ENCODE measurements at places on chromosomes 12 and 14.

DNA sequence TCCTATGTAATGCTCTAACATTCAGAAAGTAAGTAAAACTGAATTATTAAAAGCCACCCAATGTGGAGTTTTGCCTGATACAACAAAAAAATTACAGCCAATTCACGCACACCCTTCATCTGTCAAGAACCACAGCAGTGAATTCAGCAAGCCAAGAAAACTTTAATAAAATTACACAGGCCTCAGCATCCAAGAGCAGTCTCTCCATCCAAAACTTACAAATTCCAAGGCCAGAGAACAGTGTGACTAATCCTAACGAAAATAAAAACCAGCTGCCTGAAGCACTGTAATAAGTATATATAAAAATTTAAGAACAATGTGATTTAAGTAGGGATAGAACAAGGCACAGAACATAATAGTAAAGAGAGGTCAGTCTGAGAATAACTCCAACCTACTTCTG is 54.2 kb downstream of the SIX6 start:
- DNase-seq, result no peak

GRCh38 chr14:54665946-54666345 is 99.0 kb downstream of the SAMD4A start:
- DNase-seq, result no peak

- no peak for DNase-seq
Measured at GRCh38 chr14:28867571-28867970, 101.0 kb downstream of the FOXG1 start.

DNA sequence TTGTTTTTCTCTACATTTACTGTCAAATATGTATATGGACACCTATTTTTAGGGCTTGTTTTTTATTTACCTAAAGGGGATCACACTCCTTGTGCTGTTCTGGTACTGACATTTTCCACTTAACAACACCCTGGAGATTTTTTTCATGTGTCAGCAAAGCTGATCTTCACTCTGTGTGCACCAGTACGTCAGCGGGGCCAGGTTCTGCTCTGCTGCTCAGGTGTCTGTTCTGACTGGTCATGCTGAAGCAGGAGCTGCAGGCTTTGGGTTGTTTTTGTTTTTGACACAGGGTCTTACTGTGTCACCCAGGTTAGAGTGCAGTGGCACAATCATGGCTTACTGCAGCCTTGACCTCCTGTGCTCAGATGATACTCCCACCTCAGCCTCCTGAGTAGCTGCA is 81.9 kb upstream of the CCND2 start:
- DNase-seq, result no peak

GRCh38 chr14:22887260-22887989 is 4.4 kb downstream of the REM2 start:
- DNase-seq, result peak; percentile 68

- no peak for DNase-seq
Measured at GRCh38 chr12:103765322-103765721, 75.7 kb downstream of the NT5DC3 start.

- DNase-seq, result no peak
Measured at GRCh38 chr12:66662179-66662578, 16.7 kb downstream of the GRIP1 start.

- no peak for DNase-seq
Measured at GRCh38 chr14:99460793-99461192, 19.9 kb downstream of the SETD3 start.

DNA sequence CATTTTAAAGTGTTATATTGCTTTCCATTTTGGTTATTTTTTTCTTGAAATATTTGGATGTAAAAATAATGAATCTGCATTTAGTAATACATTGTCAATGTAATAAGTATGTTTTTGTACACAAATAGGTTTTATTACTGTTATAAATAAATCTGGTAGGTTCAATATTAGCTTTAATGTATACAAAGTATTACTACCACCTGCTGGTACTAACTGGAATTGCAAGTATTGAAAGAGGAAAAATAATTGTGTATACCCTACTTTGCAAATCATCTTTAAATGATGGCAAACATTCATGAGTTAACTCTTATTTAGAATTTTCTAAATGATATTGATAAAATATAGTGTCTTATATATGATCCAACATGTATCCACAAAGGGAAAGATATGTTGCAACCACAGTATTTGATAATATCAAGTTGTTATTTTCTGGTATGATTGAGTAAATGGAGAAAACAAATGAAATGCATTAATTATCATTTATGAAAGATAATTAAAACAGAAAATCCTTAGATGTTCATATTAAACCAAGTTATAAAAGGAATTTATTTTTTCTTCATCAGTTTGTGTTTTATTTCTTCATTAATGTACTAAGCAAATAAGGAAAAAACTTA is 3.2 kb downstream of the OR4K2 start:
- DNase-seq, result no peak

DNA sequence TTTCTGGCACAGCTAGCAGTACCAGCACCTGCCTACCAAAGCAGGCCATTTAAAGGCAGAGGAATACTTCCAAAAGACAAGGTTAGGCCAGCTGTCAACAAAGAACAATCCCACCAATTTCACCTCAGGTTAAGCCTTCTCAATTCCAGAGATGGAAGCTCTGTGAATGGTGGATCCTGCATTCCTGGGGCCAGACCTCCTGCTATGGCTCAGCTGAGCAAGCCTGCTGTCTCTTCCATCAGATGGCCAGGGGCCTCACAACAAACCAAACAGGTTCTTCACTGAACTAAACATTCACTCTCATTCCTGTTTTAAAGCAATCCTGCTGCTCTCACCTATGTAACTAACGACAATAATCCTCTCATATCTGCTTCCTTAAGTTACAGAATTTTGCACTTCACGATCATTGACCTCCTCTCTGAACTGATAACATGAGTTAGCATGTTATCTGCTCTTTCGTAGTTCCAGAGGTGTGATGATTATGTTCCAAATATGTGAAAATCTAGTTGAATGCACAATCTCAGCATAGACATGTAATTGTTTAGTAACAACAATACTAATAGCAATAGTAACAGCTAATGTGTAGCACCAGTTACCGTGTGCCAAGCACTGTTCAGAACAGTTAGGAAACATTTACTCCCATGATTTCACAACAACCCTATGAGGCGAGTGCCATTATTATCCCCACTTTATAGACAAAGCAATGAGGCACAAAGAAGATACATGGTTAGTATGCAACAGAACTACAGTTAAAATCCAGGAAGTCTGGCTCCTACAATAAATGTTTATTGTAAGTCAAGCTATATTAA is 73.2 kb downstream of the SLC2A13 start:
- DNase-seq, result no peak

GRCh38 chr14:101064121-101064661 is 160.7 kb upstream of the RTL1 start:
- DNase-seq, result peak; percentile 20

GRCh38 chr14:34234258-34234657 is 227.8 kb downstream of the SPTSSA start:
- no peak for DNase-seq

DNA sequence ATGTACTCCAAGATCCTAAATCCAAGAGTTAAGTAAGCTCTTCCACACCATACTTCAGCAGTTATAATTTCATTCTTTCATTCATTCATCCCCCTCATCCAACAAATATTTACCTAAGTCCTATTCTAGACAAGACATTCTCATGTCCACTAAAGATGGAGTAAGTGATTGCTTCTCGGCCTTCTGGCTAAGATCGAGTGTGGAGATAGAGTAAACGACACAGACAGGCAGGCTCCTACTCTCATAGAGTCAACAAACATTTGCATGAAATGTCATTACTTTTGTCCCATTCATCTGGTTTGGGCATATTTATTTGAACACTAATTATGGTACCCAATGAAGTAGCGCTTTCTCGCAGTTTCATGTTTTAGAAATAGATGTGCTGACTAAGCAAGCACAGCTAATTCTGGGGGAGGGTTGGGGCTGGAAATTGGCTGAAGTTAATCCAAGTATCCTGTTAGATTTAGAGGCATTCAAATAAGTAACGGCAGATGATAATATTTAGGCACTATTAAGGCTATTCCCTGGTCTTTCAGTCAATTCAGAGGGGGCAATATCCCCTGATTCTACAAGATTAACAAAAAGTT is 176.5 kb downstream of the CEP128 start:
- DNase-seq, result no peak

DNA sequence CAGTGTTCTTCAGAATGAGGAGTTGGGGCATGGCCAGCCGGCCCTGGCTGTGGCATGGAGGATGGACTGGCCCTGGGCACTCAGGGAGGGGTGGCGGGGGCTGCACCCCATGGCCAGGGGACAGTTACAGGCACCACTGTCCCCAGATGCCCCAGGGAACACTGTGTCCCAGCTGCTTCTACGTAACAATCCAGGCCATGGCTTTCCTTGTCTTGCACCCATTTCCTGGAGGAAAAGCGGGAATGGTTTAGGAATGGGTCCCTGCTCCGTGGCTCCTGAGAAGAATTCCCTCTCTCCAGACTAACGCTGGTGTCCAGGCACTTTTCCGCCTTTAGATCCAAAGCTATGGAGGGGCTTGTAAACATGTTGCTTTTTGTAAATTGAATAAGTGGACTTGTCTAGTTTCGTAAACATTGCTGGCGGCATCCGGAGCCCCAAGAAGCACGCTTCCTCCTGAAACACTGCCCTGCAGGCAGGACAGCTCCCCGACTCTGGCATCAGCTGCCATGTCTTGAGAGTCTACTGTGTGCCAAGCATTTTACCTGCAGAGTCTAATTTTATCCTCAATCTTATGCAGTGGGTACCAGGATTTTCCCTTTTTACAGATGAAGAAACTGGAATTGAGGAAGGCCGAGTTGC is 238.3 kb downstream of the SLC41A2 start:
- no peak for DNase-seq

GRCh38 chr14:94143239-94143638 is 13.8 kb upstream of the IFI27L2 start:
- DNase-seq, result no peak

- no peak for DNase-seq
Measured at GRCh38 chr14:28876572-28876945, 110.0 kb downstream of the FOXG1 start.

DNA sequence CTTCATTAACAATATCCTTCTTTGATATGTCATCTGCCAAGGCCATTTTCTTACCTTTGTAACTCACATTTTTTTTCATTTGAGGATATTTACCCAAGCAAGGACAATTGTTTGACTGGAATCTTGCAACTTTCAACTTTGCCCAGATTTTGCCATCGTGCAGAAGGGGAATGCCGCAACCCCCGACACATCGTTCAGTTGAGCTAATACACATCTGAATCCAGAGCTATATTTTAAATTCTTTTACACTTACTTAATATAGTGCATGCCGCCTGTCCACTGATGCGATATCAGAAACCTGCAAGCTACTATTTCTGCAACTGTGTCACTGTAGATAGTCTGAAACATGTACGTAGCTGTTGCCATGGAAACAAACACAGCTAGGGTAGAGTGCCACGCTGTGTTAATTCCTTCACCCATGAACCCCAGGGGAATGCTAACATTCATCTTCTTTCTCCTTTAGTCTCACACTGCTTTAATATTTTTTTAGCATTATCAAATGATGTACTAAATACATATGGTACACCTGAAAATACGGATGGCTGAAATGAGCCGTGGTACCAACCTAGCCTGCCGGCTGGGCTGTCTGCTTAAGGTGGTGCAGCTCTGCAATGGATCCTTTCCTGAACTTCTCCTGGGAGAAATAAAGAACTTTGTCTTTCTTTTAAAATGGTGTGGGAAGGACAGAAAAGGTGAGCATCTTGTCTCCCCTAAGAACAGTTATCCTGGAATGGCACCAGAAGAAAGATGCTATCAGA is 77.0 kb upstream of the FOXN3 start:
- no peak for DNase-seq

- peak; percentile 87 for DNase-seq
Measured at GRCh38 chr14:58152014-58152857, at the start of gene ARMH4. ARMH4 (minus strand) TSS chr14:58152213; CDS start chr14:58139358, 12,855 bp downstream.

DNA sequence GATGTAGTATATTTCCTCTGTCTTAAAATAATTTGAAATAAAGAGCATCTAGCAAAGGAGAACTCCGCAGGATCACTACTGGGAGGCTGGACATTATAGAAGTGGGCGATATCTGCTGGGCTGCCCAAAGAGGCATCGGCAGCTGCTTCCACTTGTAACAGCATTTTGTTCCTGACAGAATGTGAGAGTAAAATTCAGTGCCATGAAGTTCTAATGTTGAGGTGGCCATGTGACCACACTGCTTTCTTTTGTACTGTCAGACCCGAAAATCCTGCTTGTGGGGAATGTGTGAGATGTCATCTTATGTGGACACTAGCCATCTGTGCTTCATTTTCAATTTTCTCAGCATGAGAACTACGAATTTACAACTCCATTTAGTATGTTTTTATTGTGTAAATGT is 151.9 kb downstream of the ACSS3 start:
- no peak for DNase-seq

DNA sequence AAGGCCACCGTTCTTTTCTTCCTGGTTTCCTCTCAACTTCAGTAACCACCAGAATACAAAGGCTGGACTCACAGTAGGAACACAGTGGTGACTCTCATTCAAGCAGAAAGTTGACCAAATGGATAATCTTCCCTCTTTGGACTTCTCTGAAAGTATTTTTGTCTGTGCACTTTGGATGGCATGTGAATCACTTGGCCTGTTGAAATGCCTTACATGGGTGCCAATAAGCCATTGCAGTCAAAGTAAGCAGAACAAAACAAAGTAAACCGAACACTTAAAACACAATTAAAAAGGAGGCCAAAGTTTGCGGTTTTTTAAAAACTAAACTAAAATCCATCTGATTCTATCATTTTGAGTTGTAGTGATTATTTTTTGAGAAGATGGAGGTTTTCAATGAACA is 370.1 kb upstream of the DDHD1 start:
- DNase-seq, result no peak

GRCh38 chr12:10027311-10027710 is 3.2 kb upstream of the CLEC9A start:
- DNase-seq, result no peak

DNA sequence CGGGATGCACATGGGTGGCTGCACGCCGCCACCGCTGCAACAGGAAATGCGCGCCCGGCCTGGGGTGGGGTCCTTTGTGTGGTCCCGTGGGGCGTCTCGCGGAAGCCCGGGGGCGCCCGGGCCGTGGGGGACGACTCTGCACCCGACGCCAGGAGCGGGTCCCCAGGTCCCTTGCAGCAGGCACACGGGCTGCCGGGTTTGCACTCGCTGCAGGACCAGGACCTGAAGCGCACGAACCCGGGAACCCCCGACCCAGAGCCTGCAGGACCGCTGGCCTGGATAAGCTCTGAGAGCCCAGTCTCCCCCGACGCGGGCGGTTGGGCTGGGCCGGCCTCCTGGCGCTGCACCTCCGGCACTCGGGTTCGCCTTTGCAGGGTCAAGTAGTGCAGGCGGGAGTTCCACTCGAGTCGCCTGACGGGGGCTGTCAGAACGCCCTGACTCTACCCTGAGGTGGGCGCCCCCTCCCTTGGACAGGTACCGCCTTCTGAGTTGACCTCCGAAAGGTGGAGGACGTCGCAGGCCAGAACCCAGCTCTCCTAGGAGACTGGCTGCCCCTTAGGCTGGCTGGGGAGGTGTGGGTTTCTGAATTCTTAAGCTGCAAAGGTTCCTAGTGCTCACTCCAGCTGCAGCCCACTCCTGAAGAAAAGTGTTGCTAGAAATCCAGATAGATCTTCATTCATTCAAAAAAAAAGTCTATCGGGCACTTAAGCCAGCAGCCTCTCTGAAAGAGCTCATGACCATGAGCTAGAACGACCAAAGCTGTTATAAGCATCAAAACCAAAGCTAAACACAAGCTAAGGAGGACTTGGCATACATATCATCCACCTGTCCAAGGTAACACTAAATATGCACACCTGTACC is 68.0 kb downstream of the RNF34 start:
- peak; percentile 64 for DNase-seq

GRCh38 chr12:113239811-113240331 is 18.6 kb downstream of the TPCN1 start:
- peak; percentile 65 for DNase-seq
